ENCODE measurements at places on chromosomes 11 and 22. TPM values are rescaled to one million over a fixed set of nuclear protein-coding genes. Genes with fewer than 3 reads are reported as not detected.

Gene CCDC188
- not detected for total RNA-seq

GRCh38 chr11:130891326-130891725 lies 25.0 kb downstream of the SNX19 start:
- DNase-seq: no peak

Gene P2RX6
- total RNA-seq: 0.09 TPM

Gene KCNQ1OT1
- total RNA-seq: 0.53 TPM

Gene RFPL3
- not detected for total RNA-seq

- DNase-seq: no peak
These were observed 6.9 kb downstream of the C11orf68 start for GRCh38 chr11:65911682-65912568.

GRCh38 chr11:94786264-94787126 lies 18.3 kb downstream of the AMOTL1 start:
- DNase-seq: no peak

Gene THY1
- total RNA-seq: 5.3 TPM

DNA sequence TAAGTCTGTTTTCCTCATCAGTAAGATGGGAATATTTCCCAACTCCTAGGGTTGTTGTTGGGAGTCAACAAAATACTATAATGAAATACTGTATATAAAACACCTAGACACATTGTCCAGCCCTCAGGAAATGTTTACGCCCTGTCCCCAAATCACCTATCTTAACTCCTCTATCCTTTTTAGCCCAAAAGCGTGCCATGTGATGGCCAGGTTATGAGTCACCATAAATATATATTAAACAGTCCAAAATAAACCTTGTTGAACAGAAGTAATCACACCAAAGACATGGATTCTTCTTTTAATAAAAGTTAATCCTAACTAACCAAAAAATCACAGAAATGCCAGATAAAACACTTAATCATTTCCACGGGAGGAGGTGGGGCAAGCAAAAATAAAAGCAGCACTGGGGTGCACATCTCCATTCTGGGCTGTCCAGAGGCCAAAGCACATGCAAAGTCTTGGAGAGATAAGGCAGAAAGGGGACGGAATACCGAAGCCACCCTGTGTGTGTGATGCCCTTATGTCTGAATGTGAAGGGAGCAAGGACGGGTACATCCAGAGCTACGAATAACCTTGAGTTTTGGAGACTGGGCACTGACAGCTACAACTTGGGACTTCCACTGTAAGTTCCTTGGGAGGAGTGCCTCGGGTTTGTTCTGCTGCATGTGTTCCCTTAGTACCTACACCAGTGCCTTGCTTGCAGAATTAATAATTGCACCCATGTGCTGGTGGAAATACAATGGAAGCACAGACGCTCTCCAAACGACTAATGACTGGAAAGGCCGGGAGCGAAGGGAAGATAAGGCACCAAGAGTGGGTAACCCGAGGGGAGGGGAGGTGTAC lies 1.1 kb downstream of the OSBP start:
- no peak for DNase-seq

Gene FOLH1
- total RNA-seq: 24.2 TPM

Gene TMPRSS6
- total RNA-seq: 40.7 TPM

- DNase-seq: peak; percentile 89
These were observed 918 bp upstream of the CAPN5 start for GRCh38 chr11:77065878-77066228.

Gene TBX10
- 0.37 TPM for total RNA-seq

DNA sequence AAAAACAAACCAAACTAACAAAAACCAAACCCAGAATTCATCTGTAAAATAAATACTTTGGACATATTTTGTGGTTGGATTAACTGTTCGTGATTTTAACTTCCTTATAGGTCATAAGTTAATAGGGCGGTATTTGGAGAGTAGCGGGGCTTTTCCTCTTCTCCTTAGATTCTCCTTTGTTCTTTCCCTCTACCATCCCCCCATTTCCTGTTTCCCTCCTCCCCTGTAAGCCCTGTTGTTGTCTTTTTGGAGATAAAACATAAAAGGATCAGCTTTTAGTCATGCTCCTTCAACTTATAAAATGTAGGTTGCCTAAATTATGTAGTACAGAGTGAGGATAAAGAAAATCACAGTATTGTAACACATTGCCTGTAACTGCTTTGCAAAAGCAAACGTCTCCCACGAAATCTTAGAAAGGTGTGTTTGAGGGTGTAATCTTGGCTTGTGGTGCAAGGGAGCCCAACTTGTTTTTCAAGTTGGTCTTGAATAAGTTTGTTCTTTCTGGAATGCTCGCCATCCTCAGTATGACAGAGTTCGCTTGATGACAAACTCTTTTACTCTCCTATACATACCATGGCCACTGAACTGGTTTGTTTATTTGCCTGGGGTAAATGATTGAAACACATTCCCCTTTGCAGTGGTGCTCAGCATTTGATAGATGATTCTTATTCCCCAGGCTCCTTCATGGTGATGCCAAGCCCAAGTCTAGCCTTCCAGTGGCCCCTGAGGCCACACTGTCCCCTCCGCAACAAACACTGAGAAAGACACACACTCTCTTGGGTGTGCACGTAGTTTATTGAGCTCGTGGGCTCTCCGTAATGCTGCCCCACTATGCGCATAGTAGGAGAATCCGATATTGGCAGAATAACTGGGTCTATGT lies 49.4 kb downstream of the TEAD1 start:
- no peak for DNase-seq

GRCh38 chr22:19744350-19745006 lies 16.1 kb upstream of the TBX1 start:
- no peak for DNase-seq

Gene LARGE1
- 13.7 TPM for total RNA-seq

DNA sequence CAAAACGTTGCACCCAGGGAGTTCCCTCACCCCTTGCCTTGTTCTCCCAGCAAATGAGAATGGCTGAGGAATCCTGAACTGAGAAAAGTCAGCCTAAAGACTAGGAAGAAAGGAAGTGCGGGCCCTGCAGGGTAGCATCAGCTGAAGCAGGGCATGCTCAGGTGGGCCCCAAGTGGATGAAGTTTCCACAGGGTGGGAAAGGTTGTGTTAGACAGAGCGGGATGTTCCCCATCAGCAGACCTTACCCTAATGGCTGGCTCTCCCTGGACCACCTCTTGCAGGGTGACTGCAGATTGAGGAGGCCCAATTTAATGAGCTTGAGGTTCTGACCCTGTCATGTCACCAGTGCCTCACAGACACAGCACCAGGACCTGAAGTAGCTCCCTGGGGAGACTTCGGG lies 81.5 kb upstream of the MYOD1 start:
- DNase-seq: no peak

DNA sequence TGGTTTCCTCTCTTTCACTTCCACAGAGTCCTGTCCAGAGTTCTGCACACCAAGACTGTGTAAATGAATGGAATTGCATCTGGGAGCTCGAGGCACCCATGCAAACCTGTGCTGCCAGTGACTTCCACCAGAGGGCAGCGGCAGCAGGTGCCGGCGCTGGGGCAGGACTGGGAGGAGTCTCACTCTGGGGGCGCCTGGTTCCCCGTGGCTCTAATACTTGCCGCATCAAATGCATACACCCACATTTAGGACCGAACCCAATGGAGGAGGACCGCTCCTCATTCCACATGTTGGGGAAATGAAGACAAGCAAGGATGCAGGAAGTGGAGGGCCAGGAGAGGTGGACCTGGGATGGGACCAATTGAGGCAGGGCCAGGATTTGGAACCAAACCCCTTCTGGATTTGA lies 1.1 kb upstream of the CD6 start:
- peak; percentile 63 for DNase-seq

DNA sequence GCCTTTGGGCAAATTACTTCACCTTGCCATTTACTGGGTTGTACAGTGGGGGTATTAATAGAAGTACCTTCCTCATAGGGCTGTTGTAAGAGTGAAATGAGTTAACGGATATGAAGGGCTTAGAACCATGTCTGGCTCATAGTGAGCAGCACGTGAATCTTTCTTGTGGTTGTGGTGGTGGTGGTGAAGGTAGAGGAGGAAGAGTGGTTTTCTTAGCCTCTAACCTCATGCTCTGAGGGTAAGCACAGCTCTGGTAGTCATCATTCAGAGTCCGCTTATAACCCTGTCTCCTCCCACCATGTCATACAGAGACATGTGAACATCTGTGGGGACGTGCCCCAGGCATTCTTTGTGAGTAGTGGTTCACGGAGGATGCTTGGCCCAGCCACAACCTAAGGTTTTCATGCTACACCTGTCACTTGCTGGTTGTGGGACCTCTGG lies 43.6 kb downstream of the TEAD1 start:
- DNase-seq: no peak
